Activated CD4-positive, alpha-beta memory T cell treated with anti-CD3 and anti-CD28 coated beads, Interleukin-2, amount 10 ng/mL, durations not matched to agents 7 days and 5 days (primary cell): ENCODE measurements at places on chromosomes 1 and 21. TPM values are rescaled to one million over a fixed set of nuclear protein-coding genes. Genes with fewer than 3 reads are reported as not detected.

GRCh38 chr1:169944621-169945020 is 50.9 kb upstream of the SCYL3 start:
- DNase-seq, result no peak

DNA sequence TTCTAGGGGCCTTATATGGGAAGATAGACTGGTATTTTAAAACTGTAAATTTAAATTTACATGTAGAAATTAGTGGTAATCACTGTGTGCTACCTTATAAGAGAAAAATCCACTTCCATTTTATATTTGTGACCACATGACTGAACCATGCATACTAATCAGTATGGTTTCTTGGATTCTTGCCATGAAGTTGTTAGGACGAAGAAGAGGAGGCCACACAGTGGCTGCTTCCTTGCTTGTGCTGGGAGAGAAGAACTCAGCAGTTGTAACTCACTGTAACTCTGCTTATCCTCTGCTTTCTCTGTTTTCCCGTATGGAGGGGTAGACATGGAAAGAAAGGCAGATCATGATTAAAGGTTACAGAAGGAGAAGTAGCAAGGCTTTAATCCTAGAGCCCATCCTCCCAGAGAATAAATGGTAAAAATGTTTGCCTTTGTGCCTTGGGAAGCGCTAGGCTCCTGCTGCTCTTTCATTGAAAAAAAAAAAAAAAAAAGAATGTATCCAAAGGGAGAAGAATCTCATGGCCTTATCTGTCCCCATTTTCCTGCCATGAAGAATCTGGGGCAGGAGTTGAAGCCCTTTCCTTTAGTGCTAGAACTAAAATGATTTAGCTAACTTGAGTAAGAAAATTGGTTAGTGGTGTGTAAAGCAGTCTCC is 32.4 kb downstream of the KCTD3 start:
- no peak for DNase-seq

GRCh38 chr1:160404094-160404493 is 3.7 kb downstream of the VANGL2 start:
- no peak for DNase-seq

DNA sequence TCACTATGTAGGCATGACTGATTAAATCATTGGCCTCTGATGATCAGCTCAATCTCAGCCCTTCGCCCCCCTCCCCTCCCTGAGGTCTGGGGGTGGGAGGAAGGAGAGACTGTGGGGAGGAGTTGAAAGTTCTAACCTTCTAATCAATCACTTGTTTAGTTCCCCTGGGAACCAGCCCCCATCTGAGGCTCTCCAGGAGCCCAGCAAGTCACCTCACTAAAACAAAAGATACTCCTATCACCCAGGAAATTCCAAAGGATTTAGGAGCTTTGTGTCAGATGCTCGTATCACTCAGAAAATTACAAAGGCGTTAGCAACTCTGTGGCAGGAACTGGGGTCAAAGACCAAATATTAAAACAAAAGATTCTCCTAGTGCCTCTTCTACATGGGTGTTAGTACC is 21.6 kb downstream of the SYF2 start:
- DNase-seq, result no peak

The KIF21B gene
- 180 TPM for total RNA-seq

DNA sequence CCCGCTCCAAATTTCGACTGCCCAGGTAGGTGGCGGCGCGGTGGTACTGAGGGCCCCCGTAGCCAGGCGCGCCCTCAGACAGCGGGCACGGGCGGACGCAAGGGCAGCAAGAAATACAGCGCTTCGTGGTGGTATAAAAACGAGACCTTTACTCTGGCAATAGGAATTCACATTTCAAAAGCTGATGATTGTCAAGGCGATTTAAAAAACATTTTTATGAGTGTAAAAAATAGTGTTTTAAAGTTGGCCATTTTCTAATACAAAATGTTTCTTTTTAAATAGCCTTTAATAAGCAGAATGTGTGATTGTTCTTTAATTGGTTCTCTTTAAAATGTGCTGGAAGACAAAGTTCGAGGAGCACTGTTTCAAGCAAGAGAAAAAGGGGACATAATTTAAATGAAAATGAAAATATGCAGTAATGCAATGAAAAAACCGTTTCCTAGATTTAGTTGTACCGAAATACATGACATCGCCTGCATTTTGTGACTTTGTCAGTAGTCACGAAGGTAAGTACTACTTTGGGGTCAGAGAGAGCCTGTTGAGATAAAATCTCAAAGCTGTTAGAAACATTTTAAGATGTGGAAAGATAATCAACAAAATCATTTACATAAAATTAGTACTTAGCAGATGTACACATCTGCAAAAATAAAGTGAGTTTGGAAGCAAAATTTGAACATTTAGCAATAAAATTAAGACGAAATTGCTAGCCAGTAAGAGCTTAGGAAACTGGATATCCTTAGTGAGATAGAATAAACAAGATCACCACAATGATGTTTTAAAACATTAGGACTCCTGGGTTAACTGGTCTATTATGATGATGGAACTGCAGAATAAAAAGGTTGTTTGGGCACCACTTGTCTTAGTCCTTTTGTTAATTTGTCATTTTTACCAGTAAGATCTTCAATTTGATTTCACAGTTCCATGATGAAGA is 1.1 kb upstream of the PSMG1 start:
- DNase-seq, result no peak

- DNase-seq, result no peak
Measured at GRCh38 chr21:28687586-28687985, 305.1 kb downstream of the LTN1 start.

- no peak for DNase-seq
Measured at GRCh38 chr1:161180639-161181038, 3.3 kb upstream of the B4GALT3 start.

GRCh38 chr1:8137481-8138244 is 111.6 kb upstream of the ERRFI1 start:
- DNase-seq, result no peak

GRCh38 chr1:55639051-55639450 is 423.9 kb upstream of the USP24 start:
- no peak for DNase-seq

The WRAP73 gene
- total RNA-seq, result 38.9 TPM

- DNase-seq, result peak; percentile 74
Measured at GRCh38 chr1:156295391-156295947, at the start of gene GLMP. GLMP (minus strand) TSS chr1:156295679; CDS start chr1:156295645, 34 bp downstream.

DNA sequence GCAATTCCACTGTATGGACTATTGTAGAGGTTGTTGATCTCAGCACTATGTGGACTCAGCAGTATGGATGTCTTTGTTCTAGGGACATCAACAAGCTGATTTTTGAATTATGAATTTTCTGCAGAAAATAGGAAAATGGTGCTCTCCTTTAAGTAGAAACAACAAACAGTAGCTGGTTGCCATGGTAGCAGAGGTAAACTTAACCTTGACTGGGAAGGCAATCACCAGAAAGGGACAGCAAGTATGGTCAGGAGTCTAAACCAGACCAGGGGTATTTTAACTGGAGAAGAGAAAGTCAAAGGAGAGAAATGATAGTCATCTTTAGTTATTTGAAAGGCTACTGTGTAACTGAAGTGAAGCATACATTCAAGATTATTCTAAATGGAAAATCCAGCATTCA is 22.3 kb downstream of the WLS start:
- no peak for DNase-seq

DNA sequence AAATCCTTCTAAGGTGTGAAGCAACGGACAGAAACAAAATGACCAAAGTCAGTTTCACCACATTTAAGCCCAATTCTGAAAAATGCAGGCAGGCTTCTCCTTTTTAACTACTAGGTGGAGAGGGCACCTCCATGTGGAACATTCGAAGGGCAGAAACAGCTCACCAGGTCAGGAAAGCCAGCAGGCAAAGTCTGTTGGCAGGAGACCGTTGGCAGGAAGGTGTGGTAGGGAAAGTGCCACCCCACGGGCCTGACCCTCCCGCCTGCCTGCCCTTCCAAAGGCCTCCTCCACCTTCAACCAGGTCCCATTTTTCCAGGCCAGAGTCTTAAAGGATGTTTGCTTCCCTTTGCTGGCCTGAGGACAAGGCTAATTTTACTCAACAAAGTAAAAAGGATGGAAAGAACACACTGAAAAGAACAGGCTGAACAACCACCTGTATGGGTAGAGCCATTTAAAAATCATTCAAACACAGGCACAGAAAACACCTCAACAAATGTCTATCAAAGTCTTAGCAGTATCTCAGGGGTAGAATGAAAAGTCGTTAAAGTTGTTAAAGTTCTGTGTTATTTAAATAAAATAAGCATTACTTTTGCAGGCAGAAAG is 26.4 kb downstream of the CAPZB start:
- no peak for DNase-seq
